HCT116 (cell line): ENCODE measurements at places on chromosomes 3 and 15.

DNA sequence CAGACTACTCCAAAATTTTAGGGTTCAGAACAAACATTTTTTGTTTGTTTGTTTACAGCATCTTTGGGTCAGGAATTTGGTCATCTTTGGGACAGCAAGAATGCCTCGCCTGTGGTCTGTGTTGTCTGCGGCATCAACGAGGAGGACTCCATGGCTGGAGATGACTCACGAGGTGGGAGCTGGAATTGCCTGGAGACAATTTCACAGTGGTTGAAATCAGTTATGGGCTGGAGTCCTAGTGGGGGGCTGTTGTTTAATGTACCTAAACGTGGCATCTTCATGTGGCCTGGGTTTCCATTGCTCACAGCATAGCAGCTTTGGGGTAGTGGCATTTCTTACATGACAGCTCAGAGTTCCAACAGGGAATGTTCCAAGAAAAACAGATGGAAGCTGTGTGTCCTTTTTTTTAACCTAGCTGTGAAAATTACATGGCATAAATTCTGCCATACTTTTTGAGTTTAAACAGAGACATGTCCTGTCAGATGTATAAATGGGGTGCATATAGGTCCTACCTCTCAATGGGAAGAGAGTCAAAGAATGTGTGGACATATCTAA lies 507.3 kb upstream of the CBLB start:
- no peak overlapping the region for H3K27ac ChIP-seq
- DNase-seq = no peak
- H3K4me1 ChIP-seq = no peaks in the 10 kb centered on the region
- no peaks in the 10 kb centered on the region for H3K27me3 ChIP-seq
- H3K4me3 ChIP-seq = no peak overlapping the region

- no peak overlapping the region for H3K27ac ChIP-seq
- H3K27me3 ChIP-seq = no peaks in the 10 kb centered on the region
Measured at GRCh38 chr3:46124216-46125177, 83.6 kb downstream of the CCR1 start.

DNA sequence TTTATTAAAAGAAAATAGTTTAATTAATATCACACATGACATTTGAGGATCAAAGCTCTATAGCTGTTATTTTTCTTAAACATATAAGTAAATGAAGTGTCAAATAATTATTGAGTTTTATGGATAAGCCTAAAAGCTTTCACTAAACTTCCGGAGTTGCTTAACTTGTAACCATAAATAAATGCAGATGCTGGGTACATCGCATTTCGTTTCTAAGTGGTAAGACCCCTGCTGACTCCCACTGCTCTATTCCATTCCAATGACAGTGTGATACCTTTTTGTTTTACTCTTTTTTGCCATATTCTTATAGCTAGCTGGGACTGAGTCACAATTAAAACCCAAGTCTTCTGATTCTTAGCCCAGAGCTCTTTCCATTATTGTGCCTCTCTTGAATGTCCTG lies 411.1 kb downstream of the SOX2 start:
- no peak overlapping the region for H3K27ac ChIP-seq
- H3K36me3 ChIP-seq = no peaks in the 10 kb centered on the region
- H3K27me3 ChIP-seq = no peaks in the 10 kb centered on the region

GRCh38 chr15:28086175-28086703 lies 12.9 kb downstream of the OCA2 start:
- H3K4me3 ChIP-seq = no peak overlapping the region
- H3K36me3 ChIP-seq = no peaks in the 10 kb centered on the region
- H3K27ac ChIP-seq = no peak overlapping the region
- DNase-seq = peak; percentile 26

DNA sequence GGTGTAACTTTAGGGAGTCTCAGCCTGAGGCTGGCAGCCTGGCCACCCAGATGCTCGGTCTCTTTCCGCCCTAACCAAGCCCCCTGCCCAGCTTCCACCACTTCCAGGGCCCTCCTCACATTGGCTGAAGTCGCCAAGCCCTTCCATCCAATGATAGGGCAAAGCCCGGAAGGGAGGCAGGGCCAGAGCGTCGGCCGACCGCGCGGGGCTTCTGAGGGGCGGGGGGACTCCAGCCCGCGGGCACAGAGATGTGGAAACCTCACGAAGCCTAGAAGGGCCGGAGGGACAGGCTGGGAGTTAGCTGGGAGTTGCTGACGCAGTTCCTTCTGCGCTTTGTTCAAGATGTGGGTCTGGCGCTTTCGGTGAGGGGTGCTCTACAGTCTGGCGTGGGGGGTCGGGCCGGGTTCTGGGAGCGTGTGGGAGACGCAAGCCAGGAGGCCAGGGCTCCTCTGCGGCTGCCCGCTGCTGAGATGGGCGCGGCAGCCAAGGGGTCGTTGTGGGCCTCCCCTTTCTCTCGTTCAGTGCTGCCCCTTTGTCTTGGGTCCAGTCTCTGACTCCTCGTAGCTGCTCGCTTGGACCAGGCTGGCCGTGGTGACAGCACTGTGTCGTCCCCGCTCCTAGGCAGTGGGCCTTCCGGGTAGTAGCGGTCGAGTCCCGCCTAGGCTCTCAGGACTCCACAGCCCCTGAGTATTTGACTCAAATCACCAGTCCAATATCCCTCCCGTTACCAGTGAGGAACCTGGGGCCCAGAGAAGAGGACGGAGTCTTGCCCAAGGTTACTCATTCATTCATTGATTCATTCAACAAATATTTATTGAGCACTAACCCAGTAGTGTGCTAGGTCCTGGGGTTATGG lies at the start of gene ZNF660:
Gene ZNF660 (plus strand): TSS at position 319 of the 856 bp plus-strand sequence. CDS start 9,230 bp downstream, outside the sequence.
- no peak within 1 kb of the TSS for H3K4me3 ChIP-seq
- no peaks in the 10 kb centered on the region for H3K4me1 ChIP-seq
- no peak for DNase-seq
- H3K27me3 ChIP-seq = no peaks in the 10 kb centered on the region
- no peak within 1 kb of the TSS for H3K27ac ChIP-seq

DNA sequence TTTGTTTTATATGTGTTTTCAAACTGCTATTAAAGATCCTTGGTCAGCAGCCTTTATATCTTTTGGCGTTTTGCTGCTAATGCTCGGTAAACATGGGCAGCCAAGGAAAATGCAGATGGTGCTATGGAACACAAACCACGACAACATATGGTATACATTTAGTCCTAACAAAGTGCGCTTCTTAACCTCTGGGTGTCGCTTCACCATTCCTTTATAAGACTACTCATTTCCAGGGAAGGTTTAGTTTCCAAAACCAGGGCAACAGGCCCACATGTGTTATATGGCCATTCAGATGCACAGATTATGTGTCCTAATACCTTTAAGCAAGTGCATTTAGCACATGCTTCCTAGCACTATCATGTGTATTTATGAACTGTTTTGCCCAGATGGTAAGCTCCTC lies 14.7 kb downstream of the SHOX2 start:
- no peaks in the 10 kb centered on the region for H3K27me3 ChIP-seq
- no peak overlapping the region for H3K27ac ChIP-seq
- no peaks in the 10 kb centered on the region for H3K4me1 ChIP-seq
- no peak for DNase-seq
- H3K4me3 ChIP-seq = no peak overlapping the region

- no peak overlapping the region for H3K27ac ChIP-seq
- peak overlapping the region; percentile 59 for H3K4me3 ChIP-seq
- H3K4me1 ChIP-seq = peaks cover 4% of the 10 kb centered on the region; the same call in 1 of the 2 replicates
Measured at GRCh38 chr3:165884518-165884917, 47.3 kb upstream of the BCHE start.

- peaks cover 11% of the 10 kb centered on the region for H3K4me1 ChIP-seq
- no peak overlapping the region for H3K4me3 ChIP-seq
- DNase-seq = no peak
- H3K27ac ChIP-seq = no peak overlapping the region
- no peaks in the 10 kb centered on the region for H3K36me3 ChIP-seq
- no peaks in the 10 kb centered on the region for H3K27me3 ChIP-seq
Measured at GRCh38 chr15:90015749-90016148, 14.6 kb downstream of the ZNF710 start.

- H3K4me1 ChIP-seq = peaks cover 97% of the 10 kb centered on the region
- DNase-seq = peak; percentile 96
- no peaks in the 10 kb centered on the region for H3K36me3 ChIP-seq
- H3K4me3 ChIP-seq = peak overlapping the region; percentile 15
- H3K27me3 ChIP-seq = no peaks in the 10 kb centered on the region
Measured at GRCh38 chr3:149581681-149582370, 76.0 kb downstream of the WWTR1 start.

DNA sequence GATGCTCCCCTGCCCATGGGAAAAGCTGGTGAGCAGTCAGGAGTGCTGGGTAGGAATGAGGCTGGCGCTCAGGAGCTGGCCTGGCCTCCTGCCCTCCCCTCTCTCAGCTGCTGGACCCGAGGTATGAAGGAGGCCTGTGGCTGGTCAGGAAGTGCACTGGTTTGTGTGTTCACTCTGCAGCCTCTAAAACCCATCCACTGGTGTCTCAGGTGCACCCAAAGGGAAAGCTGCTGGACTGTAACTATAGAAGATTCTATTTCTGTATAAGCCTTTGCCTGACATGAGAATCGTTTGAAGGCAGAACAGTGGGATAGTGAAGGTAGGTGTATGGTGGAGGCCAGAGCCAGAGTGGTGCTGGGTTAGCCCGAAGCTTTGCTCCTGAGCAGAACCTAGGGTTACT lies 5.7 kb upstream of the CPNE9 start:
- H3K4me1 ChIP-seq = no peaks in the 10 kb centered on the region
- H3K27ac ChIP-seq = no peak overlapping the region
- peaks cover 3% of the 10 kb centered on the region; the same call in 1 of the 2 replicates for H3K36me3 ChIP-seq

- H3K27me3 ChIP-seq = no peaks in the 10 kb centered on the region
- no peak for DNase-seq
- H3K27ac ChIP-seq = no peak overlapping the region
- no peak overlapping the region for H3K4me3 ChIP-seq
- H3K36me3 ChIP-seq = no peaks in the 10 kb centered on the region
Measured at GRCh38 chr15:47422881-47423665, 294.2 kb upstream of the SEMA6D start.

GRCh38 chr15:43774062-43774461 lies 2.7 kb downstream of the ELL3 start:
- no peak for DNase-seq
- H3K4me1 ChIP-seq = peaks cover 31% of the 10 kb centered on the region
- H3K36me3 ChIP-seq = peaks cover 35% of the 10 kb centered on the region
- peak overlapping the region; percentile 69; the same call in 1 of the 2 replicates for H3K27ac ChIP-seq
- H3K4me3 ChIP-seq = no peak overlapping the region

- no peak for DNase-seq
- no peaks in the 10 kb centered on the region for H3K36me3 ChIP-seq
- no peaks in the 10 kb centered on the region for H3K27me3 ChIP-seq
- H3K4me1 ChIP-seq = no peaks in the 10 kb centered on the region
- H3K27ac ChIP-seq = no peak overlapping the region
Measured at GRCh38 chr15:51366071-51366470, 24.6 kb downstream of the GLDN start.

GRCh38 chr3:60198179-60198720 lies 1053.0 kb downstream of the FHIT start:
- H3K27ac ChIP-seq = no peak overlapping the region
- no peak for DNase-seq
- no peak overlapping the region for H3K4me3 ChIP-seq
- no peaks in the 10 kb centered on the region for H3K4me1 ChIP-seq
- H3K27me3 ChIP-seq = no peaks in the 10 kb centered on the region
- H3K36me3 ChIP-seq = no peaks in the 10 kb centered on the region

DNA sequence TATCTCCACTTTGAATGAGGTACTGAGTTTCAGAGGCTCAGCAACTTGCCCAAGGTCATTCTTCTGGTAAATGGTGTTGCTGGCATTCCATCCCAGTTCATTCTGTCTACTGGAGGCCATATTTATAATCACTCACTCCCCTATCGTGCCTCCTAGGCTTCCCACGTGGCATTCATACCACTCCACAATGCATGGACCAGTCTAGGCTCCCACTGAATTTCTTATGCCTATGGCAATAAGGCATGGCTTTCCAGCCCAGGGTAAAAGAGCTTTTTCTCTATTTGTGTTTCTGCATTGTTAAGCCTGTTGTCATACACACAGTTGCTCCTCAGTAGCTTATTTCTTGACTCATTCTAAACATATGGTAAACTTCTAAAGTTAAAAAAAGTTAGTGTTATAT lies 19.9 kb downstream of the BBX start:
- no peak overlapping the region for H3K4me3 ChIP-seq
- no peaks in the 10 kb centered on the region for H3K27me3 ChIP-seq
- H3K27ac ChIP-seq = no peak overlapping the region
- no peaks in the 10 kb centered on the region; the same call in 1 of the 2 replicates for H3K36me3 ChIP-seq
- DNase-seq = no peak
- H3K4me1 ChIP-seq = no peaks in the 10 kb centered on the region

GRCh38 chr3:186759231-186759930 lies 24.0 kb upstream of the EIF4A2 start:
- no peak for DNase-seq
- no peaks in the 10 kb centered on the region for H3K27me3 ChIP-seq
- no peak overlapping the region for H3K27ac ChIP-seq
- no peaks in the 10 kb centered on the region for H3K36me3 ChIP-seq

GRCh38 chr3:83632526-83632925 lies 1326.3 kb upstream of the CADM2 start:
- no peaks in the 10 kb centered on the region for H3K27me3 ChIP-seq
- H3K36me3 ChIP-seq = no peaks in the 10 kb centered on the region
- DNase-seq = no peak

GRCh38 chr15:77030048-77030927 lies 35.4 kb downstream of the PSTPIP1 start:
- H3K36me3 ChIP-seq = no peaks in the 10 kb centered on the region
- no peak overlapping the region for H3K4me3 ChIP-seq
- H3K4me1 ChIP-seq = peaks cover 4% of the 10 kb centered on the region; the same call in 1 of the 2 replicates

GRCh38 chr3:51295625-51296024 lies 89.5 kb upstream of the MANF start:
- no peak overlapping the region for H3K27ac ChIP-seq
- H3K4me1 ChIP-seq = no peaks in the 10 kb centered on the region
- no peaks in the 10 kb centered on the region for H3K27me3 ChIP-seq
- no peaks in the 10 kb centered on the region for H3K36me3 ChIP-seq
- no peak for DNase-seq
- no peak overlapping the region for H3K4me3 ChIP-seq

DNA sequence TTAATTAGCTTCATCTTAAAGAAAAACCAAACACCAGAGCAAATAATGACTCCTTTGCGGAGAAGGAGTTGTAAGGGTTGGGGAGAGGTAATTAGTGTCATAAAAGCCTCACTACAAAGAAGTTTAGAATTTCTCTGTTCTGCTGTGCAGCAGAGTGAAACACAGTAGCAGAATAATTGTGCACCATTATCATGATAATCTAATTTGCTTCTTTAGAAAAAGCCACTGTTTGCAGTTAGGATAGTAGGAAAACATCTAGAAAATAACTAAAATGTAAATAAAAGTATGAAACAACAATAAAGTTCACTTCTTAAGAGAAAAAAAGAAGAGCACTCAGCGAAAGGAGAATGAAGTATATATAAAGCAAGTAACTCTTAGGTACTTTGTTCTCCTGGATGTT lies 5.5 kb downstream of the SHOX2 start:
- no peak overlapping the region for H3K4me3 ChIP-seq
- no peaks in the 10 kb centered on the region for H3K27me3 ChIP-seq
- DNase-seq = no peak
- no peaks in the 10 kb centered on the region for H3K36me3 ChIP-seq

DNA sequence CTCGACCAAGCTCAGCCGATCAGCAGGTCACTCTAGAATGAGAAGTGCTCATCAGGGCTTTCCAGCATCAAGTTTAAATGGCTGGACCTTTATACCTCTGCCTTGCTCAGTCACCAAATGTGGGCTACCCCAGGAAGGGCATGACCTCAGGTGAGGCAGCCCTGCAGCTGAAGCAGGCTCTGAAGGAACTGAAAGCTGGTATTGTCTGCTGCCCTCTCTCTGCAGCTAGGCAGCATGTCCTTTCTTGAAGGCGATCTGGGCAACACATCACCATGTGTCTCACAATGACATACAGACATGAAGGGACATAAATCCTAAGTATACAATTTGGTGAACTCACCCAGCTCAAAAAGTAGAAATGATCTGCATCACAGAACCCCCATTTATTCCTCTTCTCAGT lies 38.7 kb upstream of the ARID3B start:
- no peak for DNase-seq
- peaks cover 3% of the 10 kb centered on the region; the same call in 1 of the 2 replicates for H3K4me1 ChIP-seq
- H3K27ac ChIP-seq = no peak overlapping the region
- H3K4me3 ChIP-seq = no peak overlapping the region
- H3K27me3 ChIP-seq = no peaks in the 10 kb centered on the region
